ENCODE measurements at places on chromosomes 3 and 15.

GRCh38 chr3:177145381-177145780 lies 51.9 kb downstream of the TBL1XR1 start:
- DNase-seq: no peak

DNA sequence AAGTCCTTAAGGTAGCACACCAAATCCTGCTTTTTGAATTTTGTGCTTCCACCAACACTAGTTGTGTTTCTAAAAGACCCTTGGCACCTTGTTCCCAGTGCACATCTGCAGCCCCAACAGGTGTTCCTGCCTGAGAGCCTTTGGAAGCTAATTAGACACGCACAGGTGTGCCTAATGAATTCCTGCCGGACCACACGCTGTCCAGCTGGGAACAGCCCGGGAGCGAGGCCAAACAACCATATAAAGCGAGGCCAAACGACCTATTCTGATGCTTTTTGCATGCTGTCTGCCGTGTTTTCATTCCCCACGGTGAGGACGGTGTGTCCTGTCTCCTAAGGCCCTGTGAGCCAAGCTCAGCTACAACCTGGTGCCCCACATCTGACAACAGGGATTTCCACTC lies 99.5 kb downstream of the ATG7 start:
- no peak for DNase-seq

DNA sequence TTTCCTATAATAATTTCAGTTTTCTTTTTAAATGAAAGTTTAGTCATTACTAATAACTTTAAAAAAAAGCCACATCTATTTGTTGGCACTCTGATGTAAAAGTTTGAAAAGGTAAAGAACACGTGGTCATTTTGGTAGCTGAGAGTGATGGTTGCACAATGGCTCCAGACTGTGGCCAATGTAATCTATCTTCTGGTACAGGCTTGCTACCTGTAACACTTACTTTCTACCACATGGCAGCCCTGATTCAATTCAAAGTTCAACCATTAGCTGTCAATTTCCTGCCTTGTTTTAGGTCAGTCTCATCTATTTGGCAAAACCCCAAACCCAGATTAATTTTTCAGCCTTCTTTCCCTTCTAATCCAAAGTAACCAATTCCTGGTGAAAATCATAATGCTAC lies 126.1 kb downstream of the TUSC7 start:
- no peak for DNase-seq

DNA sequence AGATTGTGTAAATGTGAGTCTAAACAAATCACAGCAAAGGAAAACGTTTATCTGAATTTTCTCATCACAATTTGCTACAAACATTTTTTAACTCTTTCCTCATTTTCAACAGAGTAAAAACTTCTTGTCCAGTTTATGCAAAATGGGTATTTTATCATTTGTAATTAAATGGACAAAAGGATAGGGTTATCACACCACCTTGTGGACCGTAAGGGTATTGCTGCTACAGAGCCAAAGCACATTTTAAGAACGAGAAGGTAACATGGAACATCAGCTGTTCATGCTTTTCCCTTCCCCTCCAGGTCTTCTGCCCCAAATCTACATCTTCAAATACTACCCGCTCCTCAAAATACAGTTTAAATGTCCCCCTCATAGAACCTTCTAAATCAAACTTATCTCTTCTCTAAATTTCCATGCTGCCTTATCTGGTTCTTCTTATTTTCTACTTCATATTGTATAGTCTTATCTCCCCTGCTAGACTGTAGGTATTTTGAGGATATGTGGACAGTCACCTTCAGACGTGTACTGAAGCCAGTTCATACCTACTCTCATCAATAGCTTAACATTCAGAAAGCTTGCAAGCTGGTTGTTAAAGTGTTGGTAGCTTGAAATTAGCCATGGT lies 12.8 kb upstream of the SETMAR start:
- peak; percentile 38 for DNase-seq

GRCh38 chr15:42710662-42711061 lies 26.3 kb downstream of the CDAN1 start:
- DNase-seq: no peak

GRCh38 chr3:69872783-69873378 lies 126.7 kb upstream of the SAMMSON start:
- DNase-seq: no peak

DNA sequence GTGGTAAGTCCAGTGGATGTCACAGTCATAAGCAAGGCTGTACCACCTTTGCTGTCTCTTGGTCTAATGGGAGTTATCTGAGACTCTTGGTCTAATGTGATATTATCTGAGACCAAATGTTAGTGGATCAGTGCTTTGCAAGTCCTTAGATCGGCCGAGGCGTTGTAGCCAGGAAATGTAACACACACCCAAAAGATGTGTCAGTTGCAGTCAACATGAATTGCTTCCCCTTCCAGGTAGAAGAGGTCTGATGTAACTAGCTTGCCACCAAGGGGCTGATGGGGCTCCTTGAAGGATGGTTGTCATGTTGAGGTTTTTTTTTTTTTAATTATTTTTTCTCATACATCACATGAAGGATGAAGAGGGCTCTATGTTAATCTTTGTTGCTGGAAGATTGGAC lies 45.4 kb upstream of the RAF1 start:
- DNase-seq: no peak

- no peak for DNase-seq
Observed at GRCh38 chr3:129648391-129648790, 41.9 kb upstream of the PLXND1 start.

DNA sequence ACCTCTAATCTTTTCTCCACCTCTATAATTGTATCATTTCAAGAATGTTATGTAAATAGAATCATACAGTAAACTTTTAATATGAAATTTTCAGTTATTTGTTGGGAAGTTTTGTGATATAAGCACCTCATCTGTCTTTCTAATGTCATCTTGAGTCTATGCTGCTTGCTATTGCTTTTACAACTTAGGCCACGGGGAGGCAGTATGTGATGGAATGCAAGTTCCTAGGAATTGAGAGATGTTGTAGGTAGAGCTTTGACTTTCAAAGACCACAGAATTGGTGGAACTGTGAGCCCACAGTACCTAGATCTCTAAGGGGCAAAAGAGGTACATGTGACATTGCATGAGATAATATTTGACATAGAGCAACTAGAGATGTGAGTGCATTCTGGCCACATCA lies 328.3 kb downstream of the MFSD1 start:
- no peak for DNase-seq

GRCh38 chr3:127815001-127815400 lies 7.3 kb downstream of the MGLL start:
- DNase-seq: no peak

DNA sequence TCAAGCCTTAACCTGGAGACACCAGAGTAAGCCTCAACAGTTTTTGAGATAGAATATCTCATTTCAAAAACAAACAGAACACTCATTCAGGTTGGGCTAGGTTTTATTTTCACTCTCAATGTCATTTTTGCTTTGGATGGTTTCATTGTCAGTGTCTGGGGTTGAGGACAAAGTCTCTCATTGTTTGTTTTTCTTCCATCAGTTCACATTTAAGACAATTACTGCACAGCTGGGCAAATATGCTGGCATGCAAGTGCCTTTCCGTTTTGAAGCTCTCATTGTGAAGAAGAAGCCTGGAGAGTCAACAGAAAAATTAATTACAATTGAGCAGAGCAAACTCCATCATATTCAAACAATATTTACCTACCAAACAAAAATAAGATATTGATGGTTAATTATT lies 1050.0 kb downstream of the TBL1XR1 start:
- DNase-seq: no peak

DNA sequence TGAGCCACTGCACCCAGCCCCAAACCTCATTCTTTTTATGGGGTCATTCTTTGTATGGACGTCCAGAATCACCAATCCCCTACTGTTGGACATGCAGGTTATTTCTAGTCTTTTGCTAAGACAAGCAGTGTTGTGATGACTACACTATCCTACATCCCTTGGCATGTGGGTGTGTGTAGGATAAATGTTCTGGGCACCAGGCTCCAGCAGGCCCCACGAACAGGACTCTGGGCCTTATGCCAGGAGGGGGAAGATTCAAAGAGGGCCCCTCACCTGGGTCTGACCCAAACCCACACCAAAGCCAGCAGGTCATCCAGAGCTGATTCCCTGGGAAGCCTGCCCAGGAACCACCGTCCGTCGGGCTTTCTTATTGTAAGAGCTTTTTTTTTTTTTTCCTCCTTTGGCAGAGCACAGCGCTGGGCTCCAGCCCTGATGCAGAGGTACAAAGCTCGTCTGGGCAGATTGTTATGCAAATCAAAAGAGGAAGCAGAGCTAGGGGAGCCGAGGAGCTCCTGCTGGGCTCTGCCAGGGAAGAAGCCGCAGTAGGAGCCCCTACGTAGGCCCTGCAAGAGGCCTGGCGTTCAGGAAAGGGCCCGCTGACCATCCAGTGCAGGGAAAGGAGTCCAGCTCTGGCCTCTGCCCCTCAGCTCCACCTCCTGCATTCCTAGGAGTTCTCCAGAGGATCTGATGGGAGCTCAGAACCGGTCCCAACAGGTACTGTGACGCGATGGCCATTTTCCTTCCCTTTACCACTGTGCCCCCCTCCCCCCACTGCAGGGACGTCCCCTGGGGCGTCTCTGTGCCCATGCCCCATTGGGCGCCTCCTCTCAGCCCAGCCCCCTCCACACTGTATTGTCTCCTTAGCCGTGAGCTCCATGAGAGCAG lies 29.0 kb upstream of the FURIN start:
- DNase-seq: no peak

DNA sequence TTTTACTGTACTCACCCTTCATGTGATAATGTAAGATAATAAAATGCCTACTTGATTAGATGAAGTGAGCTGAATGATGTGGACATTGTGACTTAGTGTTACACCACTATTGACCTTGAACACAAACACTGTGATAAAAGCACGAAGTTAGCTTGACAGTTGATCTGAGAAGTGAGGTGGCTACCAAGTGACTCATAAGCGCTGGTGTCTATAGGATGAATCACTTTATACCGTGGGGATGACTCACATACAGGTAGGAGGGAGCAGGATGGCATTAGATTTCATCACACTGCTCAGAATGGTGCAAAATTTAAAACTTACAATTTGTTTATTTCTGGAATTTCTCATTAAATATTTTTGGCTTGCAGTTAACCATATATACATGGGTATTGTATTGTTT lies 174.7 kb upstream of the CNTN3 start:
- DNase-seq: no peak

DNA sequence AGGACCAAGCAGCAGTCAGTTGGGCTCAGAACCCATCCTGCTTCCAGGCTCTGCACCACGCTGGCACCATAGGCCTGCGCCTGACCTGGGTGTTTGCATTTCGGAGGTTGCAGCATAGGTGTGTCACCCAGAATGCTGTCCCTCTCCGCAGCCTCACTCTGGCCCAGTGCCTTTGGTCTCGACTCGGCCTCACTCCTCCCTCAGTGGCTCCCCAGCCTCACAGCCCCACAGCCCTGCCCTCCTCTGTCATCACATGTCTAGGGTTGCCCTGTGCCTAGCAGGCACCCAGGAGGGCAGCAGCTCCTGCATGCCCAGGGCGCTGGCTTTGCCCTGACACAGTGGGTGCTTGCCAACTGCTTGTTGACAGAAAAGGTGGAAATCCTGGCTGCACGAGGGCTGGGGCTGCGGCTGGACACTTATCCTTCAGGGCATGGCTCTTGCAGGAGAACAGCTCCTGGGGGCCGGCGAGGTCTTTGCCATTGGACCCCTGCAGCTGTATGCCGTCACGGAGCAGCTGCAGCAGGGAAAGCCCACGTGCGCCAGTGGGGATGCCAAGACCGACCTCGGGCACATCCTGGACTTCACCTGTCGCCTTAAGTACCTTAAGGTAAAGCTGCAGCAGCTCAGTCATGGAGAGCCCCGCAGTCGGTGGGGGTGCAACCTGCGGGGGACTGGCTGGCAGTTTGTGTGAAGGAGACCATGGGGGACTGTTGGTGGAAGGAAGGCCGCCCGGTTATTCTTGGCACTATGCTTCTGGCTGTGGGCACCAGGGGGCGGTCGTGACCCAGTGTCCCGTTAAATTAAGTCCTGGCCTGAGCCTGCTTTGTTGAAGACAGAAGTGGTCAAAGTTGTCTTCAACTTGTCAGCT lies 16.2 kb downstream of the NISCH start:
- DNase-seq: peak; percentile 46

GRCh38 chr3:124935794-124936542 lies 1.4 kb upstream of the MUC13 start:
- DNase-seq: no peak

GRCh38 chr3:109480014-109480413 lies 142.7 kb upstream of the DPPA4 start:
- no peak for DNase-seq

- DNase-seq: no peak
Observed at GRCh38 chr15:71111181-71111565, 4.1 kb upstream of the THSD4 start.

DNA sequence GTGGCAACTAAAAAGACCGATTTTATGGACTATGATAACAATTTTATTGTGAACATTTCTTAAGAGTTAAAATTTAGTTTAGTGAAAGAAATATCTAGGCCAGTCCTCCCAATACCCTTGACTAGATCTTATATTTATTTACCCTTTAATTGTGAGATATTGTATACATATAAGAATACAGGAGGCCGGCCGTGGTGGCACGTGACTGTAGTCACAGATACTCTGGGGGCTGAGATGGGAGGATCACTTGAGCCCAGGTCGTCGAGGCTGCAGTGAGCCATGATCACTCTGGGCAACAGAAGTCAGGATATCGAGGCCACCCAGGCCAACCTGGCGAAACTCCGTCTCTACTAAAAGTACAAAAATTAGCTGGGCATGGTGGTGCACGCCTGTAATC lies 756 bp upstream of the RMDN3 start:
- no peak for DNase-seq

DNA sequence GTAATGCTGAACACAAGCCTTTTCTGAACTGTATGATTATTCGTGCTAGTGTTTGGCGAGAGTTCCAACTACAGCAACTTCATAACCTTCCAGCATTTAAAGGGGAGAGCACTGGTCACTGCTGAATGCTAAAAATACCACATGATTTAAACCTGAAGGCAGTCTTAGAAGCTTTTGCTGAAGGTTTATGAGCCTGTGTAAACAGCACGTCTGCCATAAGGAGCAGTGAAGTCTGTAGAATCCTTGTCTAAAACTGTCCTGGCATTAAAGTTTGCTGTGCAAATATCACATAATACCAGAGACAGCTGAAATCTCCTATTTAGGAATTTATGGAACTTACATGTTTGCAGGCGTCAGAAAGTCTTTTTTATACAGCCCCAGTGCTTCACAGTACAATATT lies 5.9 kb downstream of the SATB1 start:
- no peak for DNase-seq

GRCh38 chr3:14775011-14775410 lies 43.8 kb upstream of the FGD5 start:
- DNase-seq: no peak

- DNase-seq: no peak
Observed at GRCh38 chr15:95086531-95087252, 855.3 kb downstream of the MCTP2 start.

DNA sequence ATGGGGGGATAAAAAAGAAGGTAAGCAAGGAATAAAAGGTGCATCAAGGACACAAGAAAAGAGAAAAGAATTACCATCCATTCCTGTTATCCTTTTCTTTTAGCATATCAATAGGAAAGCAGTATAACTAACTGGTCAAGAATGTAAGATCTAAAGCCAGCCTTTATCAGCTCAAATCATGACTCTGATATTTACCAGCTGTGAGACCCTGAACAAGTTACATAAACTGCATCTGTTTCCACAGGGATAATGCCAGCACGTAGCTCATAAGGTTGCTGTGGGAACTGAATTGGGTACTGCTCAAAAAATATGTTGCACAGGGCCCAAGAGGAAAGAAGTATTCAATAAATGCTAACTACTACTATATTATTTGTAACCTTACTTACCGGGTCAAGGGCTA lies 1092.2 kb upstream of the CFAP20DC start:
- no peak for DNase-seq

Data from hindlimb muscle (tissue), 1 donor.